Ascending aorta (tissue), 2 donors: ENCODE measurements at places on chromosomes 7 and 10. TPM values are rescaled to one million over a fixed set of nuclear protein-coding genes. Genes with fewer than 3 reads are reported as not detected.

- no peaks in the 10 kb centered on the region for H3K27me3 ChIP-seq
- H3K4me3 ChIP-seq = no peak overlapping the region
- no peaks in the 10 kb centered on the region for H3K36me3 ChIP-seq
- H3K27ac ChIP-seq = no peak overlapping the region
- DNase-seq = no peak
- H3K4me1 ChIP-seq = no peaks in the 10 kb centered on the region
Observed at GRCh38 chr7:29237489-29237888, 42.9 kb downstream of the CHN2 start.

Gene PLEKHS1
- total RNA-seq = not detected

DNA sequence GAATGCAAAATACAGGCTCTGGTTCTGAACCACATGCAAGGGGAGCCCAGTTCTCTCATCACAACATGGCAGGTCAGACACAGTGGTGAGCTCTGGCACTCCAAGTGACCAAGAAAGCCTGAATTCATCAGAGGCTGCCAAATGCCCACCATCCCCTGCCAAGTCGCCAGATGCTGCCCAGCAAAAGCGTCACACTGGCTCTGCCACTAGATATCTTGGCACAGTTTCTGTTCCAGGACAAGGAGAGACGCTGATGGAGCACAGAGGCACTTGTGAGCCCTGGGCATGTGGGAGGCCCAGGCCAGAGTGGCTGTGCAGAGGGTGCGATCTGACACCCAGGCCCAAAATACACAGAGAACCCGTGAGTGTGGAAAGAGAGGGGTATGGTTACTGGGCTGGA lies 57.8 kb downstream of the GAD2 start:
- no peaks in the 10 kb centered on the region for H3K27me3 ChIP-seq
- no peak overlapping the region for H3K27ac ChIP-seq
- DNase-seq = no peak
- no peak overlapping the region for H3K4me3 ChIP-seq
- no peaks in the 10 kb centered on the region for H3K36me3 ChIP-seq

DNA sequence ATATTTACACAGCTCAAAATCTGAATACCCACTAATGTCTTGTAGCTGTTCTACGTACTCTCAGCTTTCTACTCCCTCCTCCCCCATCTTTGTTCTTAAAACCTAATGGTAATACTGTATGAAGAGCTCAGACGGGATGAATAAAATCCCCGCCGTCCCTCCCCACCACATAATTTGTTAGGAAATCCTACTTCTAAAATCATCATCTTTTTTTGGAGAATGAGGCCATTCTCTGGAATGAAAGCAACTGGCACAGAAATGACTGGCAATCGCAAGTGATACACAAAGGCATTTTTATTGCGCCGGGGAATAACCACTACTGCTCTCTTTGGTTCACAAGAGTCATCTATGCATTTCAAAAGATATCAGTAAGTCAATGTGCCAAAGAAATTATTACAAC lies 27.3 kb downstream of the SLC35B4 start:
- no peaks in the 10 kb centered on the region for H3K4me1 ChIP-seq
- no peaks in the 10 kb centered on the region for H3K36me3 ChIP-seq
- no peaks in the 10 kb centered on the region for H3K27me3 ChIP-seq
- H3K27ac ChIP-seq = no peak overlapping the region

DNA sequence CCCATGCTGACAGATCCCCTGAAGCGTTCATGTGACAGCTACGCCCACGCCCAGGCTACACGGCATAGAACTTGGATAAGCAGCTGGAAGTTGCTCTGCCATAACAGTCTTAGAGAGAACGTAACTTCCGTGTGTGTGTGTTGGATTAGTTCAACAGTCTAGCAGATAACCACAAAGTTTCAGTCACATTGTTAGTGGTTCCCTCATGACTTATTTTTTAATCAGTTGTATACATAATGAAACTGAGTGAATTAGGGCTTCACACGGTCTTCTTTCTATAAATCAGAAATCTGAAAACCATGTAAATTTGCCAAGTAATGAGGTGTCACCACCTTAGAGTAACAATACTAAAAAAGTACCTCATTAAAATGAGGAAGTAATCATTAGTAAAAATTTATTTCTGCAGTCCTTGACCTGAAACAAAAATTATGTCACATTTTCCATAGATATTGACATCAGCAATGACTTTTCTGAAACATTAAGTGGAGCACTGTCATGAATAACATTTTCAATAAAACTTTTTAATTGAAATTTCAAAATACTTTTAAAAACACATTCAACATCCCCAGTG lies 21.7 kb upstream of the MACC1 start:
- no peak overlapping the region for H3K4me3 ChIP-seq
- H3K27ac ChIP-seq = no peak overlapping the region
- no peaks in the 10 kb centered on the region for H3K4me1 ChIP-seq

DNA sequence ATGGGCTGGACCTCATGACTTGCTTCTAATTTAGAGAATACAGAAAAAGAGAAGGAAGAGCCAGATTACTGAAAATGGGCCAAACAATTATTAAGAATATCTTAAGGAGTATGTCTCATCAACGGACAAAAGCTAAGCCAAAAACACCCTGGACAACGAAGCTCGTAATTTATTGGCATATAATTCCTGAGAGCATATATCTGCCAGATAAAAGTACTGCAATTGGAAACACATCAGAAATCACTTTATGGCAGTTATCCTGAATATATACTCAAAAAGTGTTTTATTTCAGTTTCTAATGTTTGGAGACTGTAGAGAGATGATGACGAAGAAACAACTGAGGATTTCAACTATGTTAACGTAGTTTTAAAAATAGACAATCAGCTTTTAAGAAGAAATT lies 211.8 kb downstream of the CSTF2T start:
- H3K27ac ChIP-seq = no peak overlapping the region
- no peak overlapping the region for H3K4me3 ChIP-seq
- no peaks in the 10 kb centered on the region for H3K36me3 ChIP-seq
- no peaks in the 10 kb centered on the region for H3K27me3 ChIP-seq
- DNase-seq = no peak

- no peaks in the 10 kb centered on the region for H3K27me3 ChIP-seq
- DNase-seq = no peak
- no peaks in the 10 kb centered on the region for H3K4me1 ChIP-seq
- H3K36me3 ChIP-seq = no peaks in the 10 kb centered on the region
- no peak overlapping the region for H3K27ac ChIP-seq
Observed at GRCh38 chr7:54780490-54780889, 21.5 kb upstream of the SEC61G start.

Gene GSTO2
- total RNA-seq = not detected

- H3K27ac ChIP-seq = no peak overlapping the region
- DNase-seq = no peak
- no peaks in the 10 kb centered on the region for H3K36me3 ChIP-seq
- H3K4me3 ChIP-seq = no peak overlapping the region
- H3K4me1 ChIP-seq = no peaks in the 10 kb centered on the region
Observed at GRCh38 chr10:63430091-63430998, 35.4 kb downstream of the JMJD1C start.

Gene ASB15
- not detected for total RNA-seq

Gene PTN
- total RNA-seq = 10.4 TPM

DNA sequence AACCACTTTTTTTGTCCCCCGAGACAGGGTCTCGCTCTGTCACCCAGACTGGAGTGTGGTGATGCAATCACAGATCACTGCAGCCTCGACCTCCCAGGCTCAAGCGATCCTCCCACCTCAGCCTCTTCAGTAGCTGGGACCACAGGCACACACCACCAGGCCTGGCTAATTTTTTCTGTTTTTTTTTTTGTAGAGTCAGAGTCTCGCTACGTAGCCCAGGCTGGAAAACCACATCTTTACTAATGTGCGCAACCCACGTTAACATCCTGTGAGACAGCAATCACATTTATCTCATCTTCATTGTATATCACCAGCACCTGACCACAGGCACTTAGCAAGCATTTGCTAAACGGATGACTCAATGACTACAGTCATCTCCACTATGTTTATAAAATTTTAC lies 77.8 kb upstream of the ATP6V0A4 start:
- no peaks in the 10 kb centered on the region for H3K27me3 ChIP-seq
- no peak for DNase-seq
- no peak overlapping the region for H3K4me3 ChIP-seq
- no peaks in the 10 kb centered on the region for H3K4me1 ChIP-seq

DNA sequence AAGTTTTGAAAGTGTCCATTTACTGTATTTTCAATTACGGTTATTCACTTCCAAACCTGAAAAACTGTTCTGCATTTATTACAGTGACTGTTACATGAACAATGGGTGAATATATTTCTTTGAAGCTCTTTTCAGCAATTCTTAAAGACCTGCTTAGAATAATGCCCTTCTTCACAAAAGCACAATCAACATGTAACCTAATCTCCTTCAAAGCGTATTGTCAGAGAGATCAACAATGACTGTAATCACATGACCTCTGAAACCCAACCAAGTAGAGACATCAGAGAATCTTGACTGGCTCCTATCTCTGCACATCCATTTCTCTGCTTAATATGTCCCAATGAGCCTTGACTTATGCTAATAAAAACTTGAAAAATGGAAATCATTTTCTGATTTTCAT lies 126.7 kb downstream of the NRCAM start:
- H3K27ac ChIP-seq = no peak overlapping the region
- no peaks in the 10 kb centered on the region for H3K27me3 ChIP-seq
- H3K36me3 ChIP-seq = no peaks in the 10 kb centered on the region
- H3K4me1 ChIP-seq = no peaks in the 10 kb centered on the region
- no peak for DNase-seq

DNA sequence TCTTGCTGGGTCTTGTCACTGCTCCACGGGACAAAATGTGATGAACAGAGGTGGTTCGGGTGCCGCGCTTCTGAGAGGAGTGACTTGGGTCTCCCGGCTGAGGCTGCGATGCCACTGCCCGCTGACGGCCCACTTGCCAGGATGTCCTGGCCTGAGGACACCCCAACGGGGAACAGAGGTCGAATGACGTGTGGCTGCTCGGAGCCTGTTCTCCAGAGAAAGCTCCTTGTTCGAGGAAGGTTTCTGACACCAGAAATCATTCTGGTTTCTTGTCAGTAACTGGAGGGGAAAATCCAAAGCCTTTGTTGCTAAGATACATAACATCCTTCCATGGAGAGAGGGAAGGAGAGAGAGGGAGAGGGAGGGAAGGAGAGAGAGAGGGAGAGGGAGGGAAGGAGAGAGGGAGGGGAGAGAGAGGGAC lies 236.4 kb downstream of the WDR37 start:
- H3K36me3 ChIP-seq = no peaks in the 10 kb centered on the region
- no peak for DNase-seq
- H3K27me3 ChIP-seq = no peaks in the 10 kb centered on the region
- H3K4me3 ChIP-seq = no peak overlapping the region
- H3K4me1 ChIP-seq = no peaks in the 10 kb centered on the region
- no peak overlapping the region for H3K27ac ChIP-seq

DNA sequence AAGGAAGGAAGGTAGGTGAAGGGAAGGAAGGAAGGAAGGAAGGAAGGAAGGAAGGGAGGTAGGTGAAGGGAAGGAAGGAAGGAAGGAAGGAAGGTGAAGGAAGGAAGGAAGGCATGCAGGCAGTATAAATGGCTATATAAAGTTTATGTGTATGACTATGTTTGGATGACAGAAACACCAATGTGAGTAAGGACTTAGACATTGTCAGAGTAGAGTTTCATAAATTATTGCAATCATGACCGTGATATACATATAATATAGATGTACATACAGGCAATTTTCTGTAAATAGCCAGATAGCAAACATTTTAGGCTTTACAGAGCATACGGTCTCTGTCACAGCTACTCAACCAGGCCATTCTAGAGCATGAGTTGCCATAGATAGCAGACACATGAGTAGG lies 133.8 kb upstream of the AKR1E2 start:
- no peaks in the 10 kb centered on the region for H3K27me3 ChIP-seq
- H3K27ac ChIP-seq = no peak overlapping the region
- no peak for DNase-seq

Gene GDF2
- total RNA-seq = 0.21 TPM

Gene AGAP5
- 0.32 TPM for total RNA-seq

GRCh38 chr7:140671966-140672365 lies 779 bp upstream of the ADCK2 start:
- H3K4me1 ChIP-seq = no peaks in the 10 kb centered on the region
- DNase-seq = no peak
- H3K27me3 ChIP-seq = no peaks in the 10 kb centered on the region
- H3K4me3 ChIP-seq = peak overlapping the region; percentile 99
- H3K36me3 ChIP-seq = no peaks in the 10 kb centered on the region

Gene LIPJ
- not detected for total RNA-seq

Gene LEP
- not detected for total RNA-seq

DNA sequence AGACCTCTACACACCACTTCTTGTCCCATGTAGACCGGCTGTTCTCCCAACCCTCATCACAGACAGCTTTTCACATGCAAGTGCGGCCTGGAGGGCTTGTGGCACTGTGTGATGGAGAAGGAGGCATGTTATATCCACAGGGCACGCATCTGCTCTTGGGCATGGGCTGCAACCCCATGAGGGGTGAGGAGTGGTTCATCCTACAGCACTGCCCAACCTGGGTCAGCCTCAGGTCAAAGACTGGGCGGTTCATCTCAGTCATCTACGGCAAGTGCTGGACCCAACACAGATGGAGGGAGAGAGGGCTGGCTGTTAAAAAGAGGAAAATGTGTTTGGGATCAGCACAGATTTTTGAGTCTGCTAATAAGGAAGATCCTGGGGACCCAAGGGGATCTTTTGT lies 2.2 kb downstream of the FSCN3 start:
- no peaks in the 10 kb centered on the region for H3K27me3 ChIP-seq
- H3K4me1 ChIP-seq = no peaks in the 10 kb centered on the region
- H3K27ac ChIP-seq = no peak overlapping the region
- H3K36me3 ChIP-seq = peaks cover 11% of the 10 kb centered on the region
- H3K4me3 ChIP-seq = no peak overlapping the region
- DNase-seq = no peak

DNA sequence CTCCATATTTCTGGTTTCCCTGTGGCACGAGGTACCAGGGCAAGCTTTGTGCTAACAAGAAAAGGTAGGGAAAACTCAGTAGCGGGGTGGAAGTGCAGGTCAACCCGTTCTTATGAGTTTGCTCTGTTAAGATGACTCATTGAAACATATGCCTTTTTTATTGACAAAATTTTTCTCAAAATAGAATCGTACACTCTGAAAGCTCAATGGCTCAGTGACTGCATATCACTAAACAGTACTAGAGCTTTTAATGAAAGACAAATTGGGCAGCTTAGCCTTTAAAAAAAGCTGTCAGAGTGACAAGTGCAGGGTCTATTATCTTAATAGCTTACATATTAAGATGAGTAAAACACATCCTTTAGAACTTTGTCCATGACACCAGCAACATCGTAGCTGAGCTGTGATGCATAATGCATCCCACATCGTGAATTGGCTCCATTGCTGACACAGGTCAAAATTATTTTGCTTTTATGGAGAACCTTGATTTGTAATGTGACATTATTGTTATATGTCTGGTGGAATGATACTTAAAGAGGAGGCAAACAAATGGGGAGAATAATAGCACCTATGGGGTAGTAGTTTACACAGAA lies 264.4 kb downstream of the ETV1 start:
- H3K27me3 ChIP-seq = no peaks in the 10 kb centered on the region
- H3K36me3 ChIP-seq = no peaks in the 10 kb centered on the region
- no peaks in the 10 kb centered on the region for H3K4me1 ChIP-seq
- no peak for DNase-seq
- H3K4me3 ChIP-seq = no peak overlapping the region

GRCh38 chr7:150999001-150999400 lies 8.2 kb downstream of the NOS3 start:
- no peak for DNase-seq
- no peak overlapping the region for H3K4me3 ChIP-seq
- H3K27ac ChIP-seq = no peak overlapping the region
- H3K4me1 ChIP-seq = no peaks in the 10 kb centered on the region
- no peaks in the 10 kb centered on the region for H3K27me3 ChIP-seq
- H3K36me3 ChIP-seq = no peaks in the 10 kb centered on the region

Gene TMEM140
- 26.9 TPM for total RNA-seq

Gene IL6
- total RNA-seq = 37.3 TPM
